ENCODE measurements at places on chromosomes 7 and 10.

DNA sequence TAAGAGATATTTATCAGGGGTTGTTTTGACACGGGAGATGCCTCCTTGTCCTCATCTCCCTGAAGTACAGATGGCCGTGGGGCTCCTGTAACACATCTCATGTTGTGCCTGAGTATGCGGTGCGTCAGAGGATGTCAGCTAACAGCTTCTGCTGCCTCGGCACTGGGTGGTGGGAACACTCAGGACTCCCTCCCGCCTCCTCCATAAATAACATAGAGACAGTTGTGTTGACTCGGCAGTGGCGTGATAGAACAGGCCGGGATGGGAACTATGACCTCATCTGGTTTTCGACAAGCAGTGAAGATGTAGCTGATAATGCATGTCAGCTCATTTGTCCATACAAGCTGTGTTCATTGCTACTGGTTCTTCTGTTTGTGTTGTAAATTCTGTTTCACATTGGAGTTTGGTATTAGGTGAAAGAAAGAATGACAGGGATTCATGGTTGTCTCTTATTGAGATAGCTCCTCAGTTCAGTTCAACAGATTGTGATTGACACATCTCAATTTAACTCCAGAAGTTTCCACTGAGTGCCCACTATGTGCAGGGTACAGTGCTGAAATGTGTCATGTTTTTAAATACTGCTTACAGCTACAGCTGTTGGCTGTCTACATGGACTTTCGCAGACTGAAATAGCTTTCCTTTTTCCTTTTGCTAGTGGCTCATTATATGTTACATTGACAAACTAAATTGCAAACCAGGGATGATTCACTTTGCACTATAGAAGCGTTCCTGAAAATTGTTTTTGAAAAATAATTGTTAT, 87.4 kb downstream of the CHN2 start:
- no peak for DNase-seq

DNA sequence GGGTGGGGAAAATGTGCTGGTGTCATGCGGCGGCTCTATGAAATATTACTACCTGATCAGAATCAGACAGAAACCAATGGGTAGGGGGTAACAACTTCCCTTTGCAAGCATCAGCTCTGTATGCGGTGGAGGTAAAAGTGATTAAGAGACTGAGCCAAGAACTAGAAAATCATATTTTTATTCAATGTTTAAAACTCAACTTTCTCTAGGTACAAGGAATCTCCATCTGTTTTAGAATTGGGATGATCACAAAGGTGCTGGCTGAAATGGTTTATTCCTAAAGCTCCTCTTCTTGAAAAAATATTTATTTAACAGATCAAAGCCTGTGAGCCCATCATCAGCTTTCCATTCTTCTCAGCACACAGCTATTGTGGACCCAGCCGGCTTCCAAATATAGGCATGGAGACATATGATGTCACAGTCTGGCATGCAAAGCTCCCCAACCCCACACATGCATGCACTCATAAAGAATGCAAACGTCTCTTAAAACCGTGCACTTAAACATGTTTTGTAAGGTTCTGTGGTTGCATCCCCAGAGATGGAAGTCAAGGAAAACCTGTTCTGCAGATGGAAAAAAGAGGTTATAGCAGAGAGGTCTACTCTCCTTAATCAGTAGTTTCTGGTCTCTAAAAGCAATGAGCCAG, 126.0 kb downstream of the SKIDA1 start:
- DNase-seq = no peak

- no peak for DNase-seq
Measured at GRCh38 chr7:17646253-17646956, 293.9 kb downstream of the SNX13 start.

DNA sequence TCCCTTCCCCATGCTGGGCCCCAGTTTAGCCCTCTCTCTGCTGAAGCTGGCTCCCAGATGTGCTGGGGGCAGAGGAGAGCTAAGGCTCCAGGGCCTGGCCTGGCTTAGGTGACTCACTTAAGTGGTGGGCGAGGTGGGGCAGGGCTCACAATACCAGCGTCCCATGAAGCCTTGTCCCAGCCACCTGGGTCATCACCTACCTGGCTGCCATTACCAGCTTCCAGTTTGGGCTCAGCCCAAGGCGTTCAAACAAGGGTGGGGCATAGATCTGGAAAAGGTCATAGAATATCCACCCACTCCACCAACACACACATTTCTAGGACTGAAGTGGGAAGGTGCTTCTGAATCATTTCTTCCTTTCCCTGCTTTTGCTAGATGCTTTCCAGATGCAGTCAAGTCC, 8.3 kb downstream of the KAZALD1 start:
- DNase-seq = no peak

DNA sequence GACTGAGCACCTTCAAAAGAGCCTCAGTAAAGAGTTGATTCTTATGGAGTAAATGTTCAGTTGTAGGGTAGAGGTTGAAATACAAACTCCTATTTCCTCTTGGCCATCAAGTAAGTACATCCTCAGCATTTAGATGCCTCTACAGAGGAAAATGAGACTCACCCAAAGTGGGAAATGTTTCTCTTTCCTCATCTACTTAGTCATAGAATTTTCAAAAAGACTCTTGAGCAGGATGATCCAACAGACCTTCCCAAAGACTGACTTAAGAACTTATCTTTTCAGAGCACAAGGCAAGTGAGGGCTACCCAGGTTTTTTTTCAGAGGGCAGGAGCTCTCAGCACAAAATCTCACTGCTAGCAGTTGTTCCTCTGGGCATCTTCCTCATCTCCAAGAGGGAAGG, 449.1 kb downstream of the KCNMA1 start:
- no peak for DNase-seq

GRCh38 chr10:15146366-15146765, 22.1 kb downstream of the NMT2 start:
- no peak for DNase-seq

DNA sequence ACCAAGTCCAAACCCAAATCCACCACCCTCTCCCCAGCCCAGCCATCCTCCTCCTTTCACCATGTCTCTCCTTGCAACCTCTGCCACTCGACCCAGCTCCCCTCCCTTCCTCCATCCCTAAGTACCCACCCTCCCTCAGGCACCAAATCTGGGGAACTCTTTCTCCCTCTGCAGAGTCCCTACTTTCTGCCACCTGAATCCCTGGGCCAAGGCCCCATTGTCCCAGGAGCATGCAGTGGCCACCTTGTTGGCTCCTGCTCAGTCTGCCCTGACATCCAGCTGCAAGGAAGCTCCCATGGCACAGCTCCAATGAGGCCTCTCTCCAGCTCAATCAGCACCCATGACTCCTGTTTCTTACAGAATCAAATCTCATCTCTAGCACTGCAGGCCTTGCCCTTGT, 5.5 kb upstream of the UNC5B start:
- no peak for DNase-seq

GRCh38 chr10:100969187-100970075, at the start of gene SEMA4G:
SEMA4G (plus strand) TSS chr10:100969504; CDS start chr10:100972913, 3,409 bp downstream.
- no peak for DNase-seq

- no peak for DNase-seq
Measured at GRCh38 chr10:130719448-130719752, 583.2 kb downstream of the GLRX3 start.

- no peak for DNase-seq
Measured at GRCh38 chr10:96548589-96548988, 34.9 kb upstream of the TLL2 start.

DNA sequence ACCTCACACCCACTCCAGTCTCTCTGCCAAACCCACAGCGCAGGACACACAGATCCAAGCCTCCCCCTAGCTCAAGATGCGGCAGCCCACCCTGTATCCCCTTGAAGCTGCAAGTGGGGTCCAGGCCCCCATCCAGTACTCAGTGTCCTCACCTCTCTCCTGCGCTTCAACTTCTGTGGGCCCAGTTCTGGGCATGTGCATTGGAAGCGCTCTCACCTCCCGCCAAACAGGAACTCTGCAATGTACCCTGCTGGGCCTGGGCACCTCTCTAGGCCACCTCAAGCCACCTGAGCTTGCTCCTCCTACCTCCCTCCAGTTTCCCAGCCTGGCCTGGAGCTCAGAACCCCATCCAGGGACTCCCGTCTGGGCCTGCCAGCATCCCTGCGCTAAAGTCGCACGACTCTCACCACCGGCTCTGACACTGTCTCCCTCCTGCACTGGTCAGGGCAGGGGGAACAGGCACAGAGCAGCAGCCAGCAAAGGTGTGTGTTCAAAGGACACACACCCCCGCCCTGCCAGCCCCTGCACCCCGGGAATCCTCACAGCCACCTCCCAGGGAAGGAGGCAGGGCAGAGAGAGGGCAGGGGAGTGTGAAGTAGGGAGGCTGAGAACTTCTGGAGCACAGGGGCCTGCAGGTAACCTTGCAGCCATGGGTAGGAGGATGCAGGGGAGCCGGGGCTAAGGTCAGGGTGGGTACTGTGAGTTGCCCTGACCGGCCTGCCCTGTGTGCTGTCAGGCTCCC, 51.7 kb upstream of the MSMB start:
- DNase-seq = no peak

DNA sequence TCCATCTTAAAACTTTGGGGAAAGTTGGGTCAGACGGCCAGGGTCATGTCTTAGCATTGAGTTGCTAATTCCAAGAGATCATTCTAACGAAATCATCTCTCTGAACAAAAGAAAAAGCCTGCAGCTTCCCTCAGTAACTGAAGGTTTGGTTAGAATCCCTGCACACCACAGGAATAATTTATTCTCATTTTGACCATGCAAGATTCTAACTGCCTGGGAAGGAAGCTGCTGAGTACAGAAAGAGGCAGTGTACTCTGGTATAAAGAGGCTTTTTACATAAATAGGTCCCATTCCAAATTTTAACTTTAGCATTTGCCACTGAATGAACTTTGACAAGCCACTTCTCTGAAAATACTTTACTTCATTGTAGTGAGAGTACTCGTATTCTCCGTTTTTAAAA, 76.9 kb upstream of the RSBN1L start:
- DNase-seq = no peak

GRCh38 chr10:103025696-103026095, 107.6 kb downstream of the CNNM2 start:
- no peak for DNase-seq

GRCh38 chr10:34018129-34018528, 683.7 kb upstream of the NRP1 start:
- DNase-seq = no peak

DNA sequence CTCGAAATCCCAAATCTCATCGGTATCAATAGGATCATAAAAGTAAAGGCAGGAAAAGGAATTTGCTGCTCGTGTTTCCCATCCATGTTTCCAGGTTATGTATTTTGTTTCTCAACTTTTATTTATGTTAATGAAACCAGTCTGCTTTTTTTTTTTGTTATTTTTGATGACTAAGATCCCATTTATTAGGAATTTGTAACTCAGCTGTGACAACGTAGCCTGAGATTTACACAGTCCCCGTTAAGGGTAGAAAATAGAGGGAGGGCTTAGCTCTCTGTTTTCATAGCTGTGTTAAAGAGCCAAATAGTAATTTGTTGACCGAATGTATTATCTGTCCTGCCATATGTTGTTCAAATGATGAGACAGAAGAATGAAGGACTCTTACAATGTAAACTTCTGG, 164.0 kb downstream of the MGMT start:
- no peak for DNase-seq

DNA sequence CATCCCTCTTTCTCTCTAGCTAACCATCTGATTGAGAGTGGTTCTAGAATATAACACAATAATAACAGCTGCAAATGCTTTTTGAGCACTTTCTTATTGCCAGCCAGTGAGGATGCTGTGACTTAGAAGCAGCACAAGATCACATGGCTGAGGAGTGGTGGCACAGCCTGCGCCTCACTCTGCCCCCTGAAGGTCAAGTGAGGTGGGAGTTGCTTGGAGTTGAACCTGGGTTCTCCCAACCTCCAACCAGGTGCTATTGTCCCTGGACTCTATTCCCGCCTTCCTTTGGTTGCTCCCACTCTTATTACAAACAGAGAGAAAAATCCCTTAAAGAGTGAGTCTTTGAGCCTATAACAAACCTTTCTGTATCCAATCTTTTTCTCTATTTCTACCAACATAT, 280.3 kb upstream of the PODXL start:
- DNase-seq = no peak

GRCh38 chr7:74718336-74718735, 55.5 kb upstream of the NCF1 start:
- no peak for DNase-seq

DNA sequence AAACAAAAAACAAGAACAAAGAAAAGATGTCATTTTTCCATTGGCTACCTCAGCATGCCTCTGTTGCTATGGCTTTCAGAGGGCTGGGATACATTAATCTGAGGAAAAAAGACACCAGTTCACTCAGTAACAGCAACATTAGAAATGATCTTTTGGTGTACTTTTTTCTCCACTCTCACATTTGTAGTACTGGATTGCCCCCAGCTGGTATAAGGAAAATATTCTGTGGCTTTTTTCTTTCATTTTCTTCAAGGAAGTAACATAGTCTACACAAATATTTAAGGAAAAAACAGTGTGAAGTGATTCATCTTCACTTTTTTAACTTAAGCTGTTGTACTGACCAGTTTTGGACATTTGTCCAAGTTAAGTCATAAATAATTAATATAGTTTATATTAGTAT, 482.3 kb downstream of the SORCS1 start:
- DNase-seq = no peak

DNA sequence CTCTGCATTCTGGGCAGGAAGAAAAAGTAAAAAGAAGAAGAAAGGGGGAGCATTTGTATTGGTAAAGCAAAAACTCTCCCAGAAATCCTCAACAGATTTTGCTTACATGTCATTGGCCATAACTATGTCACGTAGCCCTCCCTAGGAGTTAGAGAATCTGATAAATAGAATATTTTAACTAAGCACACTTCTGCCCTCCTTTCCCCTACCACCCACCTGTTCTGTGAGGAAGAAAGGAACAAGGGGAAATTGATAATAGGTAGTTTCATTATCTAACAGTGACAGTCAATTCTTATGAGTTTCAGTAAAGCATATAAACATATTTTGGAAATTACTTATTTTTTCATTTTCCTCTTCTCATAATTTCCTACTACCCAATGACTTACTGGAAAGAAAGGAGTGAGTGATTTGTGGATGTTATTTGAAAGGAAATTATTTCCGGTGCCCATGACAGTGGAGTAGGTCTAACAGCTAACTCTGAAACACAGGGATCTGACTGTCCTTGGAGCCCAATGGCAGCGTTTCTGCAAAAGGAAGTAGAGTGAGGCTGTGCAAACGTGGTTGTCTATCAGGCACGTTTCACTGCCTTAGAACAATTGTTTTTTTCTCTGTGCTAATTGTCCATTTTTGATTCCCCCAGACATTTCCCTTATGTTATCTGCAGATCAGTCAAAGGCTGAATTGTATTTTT, 128.6 kb upstream of the MDFIC start:
- DNase-seq = no peak

GRCh38 chr7:155963771-155964195, 151.5 kb upstream of the SHH start:
- no peak for DNase-seq

GRCh38 chr10:127257395-127257794, 61.0 kb upstream of the INSYN2A start:
- DNase-seq = no peak

DNA sequence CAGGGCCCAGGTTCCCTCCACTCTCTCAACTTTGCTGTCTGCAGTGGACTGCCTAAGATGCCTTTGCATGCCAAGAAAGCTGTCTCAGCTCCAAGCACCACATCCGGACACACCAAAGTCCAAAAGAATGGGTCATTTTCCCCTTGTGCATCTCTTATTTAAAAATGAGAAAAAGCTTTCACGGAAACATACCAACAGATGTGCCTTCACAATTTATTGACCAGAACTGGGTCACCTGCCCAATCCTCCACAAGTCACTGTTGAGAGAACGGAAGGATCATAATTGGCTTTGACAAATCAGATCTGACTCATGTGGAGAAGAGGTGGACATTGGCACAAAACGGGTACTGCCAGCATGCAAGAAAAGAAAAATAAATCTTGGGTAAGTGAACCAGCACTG, 258.3 kb downstream of the SNX13 start:
- no peak for DNase-seq
